ENCODE measurements at places on chromosomes 3 and 15.

- no peak for DNase-seq
These were observed 73.2 kb upstream of the ARL6 start for GRCh38 chr3:97691354-97691753.

DNA sequence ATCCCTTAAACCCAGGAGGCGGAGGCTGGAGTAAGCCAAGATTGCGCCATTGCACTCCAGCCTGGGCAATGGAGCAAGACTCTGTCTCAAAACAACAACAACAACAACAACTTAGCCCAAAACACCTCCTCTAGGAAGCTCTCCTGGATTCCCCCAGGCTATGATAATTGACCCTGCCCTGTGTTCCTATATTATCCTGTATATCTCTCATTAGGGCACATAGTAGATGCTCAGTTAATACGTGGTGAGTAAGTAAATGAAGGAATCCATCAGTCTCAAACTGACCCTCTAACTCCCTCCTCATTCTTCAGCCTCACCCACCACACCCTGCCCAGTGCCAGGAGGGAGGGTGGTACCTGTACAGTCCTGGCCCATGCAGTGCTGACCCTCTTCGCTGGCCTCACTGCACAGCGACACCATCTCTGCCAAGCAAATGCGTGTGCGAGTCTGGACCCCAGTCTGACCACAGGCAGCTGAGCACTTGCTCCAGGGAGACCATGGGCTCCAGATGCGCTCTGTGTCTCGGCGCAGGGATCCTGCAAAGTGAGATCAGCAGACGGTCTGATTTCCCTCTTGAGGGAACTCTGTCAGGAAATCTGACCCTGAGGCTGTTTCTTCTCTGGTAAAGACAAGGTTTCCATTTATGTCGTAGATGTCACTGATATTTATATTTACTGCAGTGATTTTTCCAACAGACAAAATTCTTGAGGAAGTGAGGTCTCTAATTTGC is 6.2 kb downstream of the CILP start:
- DNase-seq, result no peak

DNA sequence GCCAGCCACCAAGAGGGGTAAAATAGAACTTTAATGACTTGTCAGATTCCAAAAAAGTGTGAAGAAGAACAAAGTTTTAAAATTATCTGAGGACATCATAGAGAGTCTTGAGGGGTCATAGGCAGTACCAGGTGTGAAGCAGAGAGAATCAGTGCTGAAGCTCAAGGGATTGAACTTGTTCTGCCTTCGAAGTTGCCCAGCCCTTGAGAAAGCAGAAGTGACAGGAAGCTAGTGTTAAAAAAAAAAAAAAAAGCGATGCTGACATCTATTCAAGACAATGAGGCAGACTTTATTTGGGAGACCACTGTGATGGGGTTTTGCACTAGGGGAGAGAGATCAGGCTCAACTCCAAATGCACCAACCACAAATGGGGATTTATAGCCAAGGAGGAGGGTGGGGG is 21.8 kb downstream of the FBXO22 start:
- DNase-seq, result no peak

GRCh38 chr3:43521941-43522340 is 99.9 kb downstream of the ANO10 start:
- DNase-seq, result no peak

- peak; percentile 26 for DNase-seq
These were observed 43.4 kb downstream of the HCN4 start for GRCh38 chr15:73325191-73325861.

DNA sequence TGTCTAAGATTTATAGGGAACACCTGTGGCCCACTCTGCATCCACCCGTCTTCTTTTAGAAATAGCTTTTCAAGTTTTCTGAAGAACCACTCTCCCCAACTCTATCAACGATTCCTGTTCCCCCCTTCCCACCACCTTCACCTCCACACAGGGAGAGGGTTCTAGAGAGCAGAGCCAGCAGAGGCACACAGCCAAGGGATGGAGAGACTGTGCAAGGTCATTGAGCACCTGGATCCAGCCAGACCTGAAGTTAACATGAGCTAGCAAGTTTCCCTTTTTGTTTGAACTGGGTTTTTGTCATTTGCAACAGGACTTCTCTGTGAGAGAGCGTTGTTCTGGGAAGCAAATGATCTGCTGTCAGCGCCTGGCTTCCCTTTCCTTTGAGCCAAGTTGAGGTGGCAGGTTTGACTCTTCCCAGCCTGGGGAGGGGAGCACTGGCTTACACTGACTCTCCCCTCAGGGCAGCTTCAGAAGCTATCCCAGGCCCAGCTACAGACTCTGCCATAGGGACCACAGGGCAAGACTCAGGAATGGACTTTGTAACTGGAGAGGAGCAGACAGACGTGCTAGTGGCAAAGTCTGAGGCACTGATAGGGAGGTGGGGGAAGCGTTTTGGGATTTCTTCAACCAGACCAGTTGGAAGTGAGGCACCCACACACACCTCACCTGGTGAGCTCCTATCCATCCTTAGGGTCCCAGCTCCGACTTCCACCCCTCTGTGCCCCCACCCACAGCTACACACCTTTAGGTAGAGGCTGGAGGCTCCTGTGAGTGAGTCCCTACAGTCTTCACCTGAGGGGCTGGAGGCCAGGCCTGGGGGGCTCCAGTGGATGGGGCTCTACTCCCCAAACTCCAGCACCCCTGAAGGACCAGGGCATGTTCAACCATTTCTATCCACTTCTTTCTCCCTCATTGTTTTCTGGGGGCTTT is 19.4 kb upstream of the PLXNA1 start:
- no peak for DNase-seq

GRCh38 chr15:31296646-31297574 is 29.7 kb upstream of the KLF13 start:
- no peak for DNase-seq

DNA sequence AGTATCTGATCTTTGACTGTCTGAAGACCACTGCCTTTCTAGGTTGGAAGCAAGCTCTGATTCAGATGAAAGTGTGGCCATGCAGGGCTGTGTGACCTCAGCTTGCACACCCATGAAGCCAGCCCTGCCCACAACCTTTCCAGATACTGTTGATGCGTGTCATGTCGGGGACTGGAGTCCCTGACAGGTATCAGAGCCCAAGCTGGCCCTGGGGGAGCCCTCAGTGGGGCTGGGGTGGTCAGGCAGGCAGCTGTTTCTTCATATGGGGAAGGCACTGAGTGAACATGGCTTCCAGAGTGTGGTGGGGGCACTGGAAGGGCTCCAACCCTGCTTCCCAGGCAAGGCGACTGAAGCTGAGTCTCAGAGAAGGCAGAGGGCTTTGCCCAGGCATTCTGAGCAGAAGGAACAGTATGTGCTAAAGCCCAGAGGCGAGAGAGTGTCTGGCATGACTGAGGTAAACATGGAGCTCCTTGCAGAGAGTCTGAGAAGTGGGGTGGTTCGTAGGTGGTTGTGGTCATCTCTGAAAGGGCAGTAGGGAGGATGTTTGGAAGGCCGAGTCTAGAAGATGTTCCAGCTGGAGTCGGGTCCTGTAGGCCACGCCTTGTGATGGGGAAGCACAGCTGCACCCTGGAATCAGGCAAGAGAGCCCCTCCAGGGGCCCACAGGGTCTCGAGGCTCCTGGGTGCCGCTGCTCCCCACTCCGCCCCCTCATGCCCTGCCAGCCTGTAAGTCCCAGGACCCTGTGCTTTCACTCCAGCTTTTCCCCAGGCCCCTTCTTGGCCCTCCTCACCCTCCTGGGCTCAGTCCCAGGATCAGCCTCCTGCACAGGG is 122.2 kb downstream of the EEFSEC start:
- no peak for DNase-seq

GRCh38 chr3:142595141-142595540 is 1.1 kb upstream of the PLS1 start:
- DNase-seq, result no peak

GRCh38 chr15:59379531-59379930 is 6.9 kb upstream of the MYO1E start:
- DNase-seq, result no peak

DNA sequence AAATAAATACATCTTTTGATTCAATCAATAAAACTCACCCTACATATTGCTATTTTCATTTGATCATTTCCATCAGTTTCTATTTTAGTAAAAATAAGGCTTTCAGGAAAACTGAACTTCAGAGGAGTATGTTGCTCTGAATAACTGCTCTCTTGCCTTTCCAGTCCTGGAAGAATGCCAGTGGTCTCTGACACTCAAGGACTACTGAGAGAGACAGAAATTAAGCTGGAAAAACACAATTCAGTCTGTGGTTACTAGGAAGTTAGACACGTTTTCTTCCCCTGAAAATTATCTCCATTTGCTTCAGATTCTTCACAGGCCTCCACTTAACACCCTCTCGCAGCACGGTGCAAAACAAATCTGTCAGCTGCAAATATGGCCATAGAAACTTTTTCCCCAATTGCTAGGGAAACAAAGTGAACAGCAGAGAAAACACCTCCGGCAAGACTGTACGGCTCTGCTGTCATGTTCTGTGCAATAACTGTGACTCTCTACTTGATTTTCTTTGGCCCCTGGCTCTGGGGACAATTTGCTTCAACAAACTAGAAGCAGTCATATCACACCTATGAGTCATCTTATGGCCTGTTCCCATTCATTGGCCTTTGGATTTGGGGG is 353.0 kb downstream of the MAGI1 start:
- DNase-seq, result no peak

DNA sequence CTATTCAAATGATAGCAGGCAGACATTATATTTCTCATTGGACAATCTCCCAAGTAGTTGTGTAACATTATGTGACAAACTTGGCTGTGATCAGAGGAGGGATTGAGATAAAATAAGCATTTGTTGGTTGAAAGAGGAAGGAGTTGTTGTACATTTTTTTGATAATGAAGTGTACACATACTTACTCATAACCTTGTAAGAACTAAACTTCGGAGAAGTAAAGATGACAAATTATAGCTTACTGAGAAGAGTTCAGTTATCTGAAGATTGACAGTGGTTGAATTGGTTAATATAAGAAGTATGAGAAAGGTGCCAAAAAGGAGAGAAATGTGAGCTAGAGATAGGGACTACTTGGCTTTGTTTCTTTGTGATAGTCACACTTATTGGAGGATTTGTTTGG is 32.6 kb downstream of the STT3B start:
- no peak for DNase-seq

- peak; percentile 65 for DNase-seq
These were observed 722 bp upstream of the ZXDC start for GRCh38 chr3:126476166-126477060.

DNA sequence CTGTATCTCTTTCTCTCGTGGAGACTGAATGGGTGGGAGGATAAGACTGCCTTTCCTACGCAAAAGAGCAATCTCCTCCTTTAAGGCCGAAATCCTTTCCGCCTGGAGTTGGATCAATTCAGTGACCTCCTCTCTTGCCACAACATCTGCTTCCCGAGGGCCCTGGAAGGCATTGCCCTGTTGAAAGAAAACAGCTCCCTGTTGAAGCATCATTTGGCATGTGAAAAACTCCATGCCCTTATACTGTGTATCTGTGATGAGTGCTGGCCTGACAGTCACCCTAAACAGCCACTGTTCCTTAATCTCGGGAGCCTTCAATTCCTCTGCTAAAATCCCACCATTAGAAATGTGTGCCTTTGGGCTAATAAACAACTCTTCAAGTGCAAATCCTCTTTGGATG is 80.2 kb downstream of the BOC start:
- DNase-seq, result no peak

- DNase-seq, result no peak
These were observed 22.6 kb downstream of the CCRL2 start for GRCh38 chr3:46429671-46430070.

- peak; percentile 41 for DNase-seq
These were observed 452 bp upstream of the SV2B start for GRCh38 chr15:91099616-91099994.

DNA sequence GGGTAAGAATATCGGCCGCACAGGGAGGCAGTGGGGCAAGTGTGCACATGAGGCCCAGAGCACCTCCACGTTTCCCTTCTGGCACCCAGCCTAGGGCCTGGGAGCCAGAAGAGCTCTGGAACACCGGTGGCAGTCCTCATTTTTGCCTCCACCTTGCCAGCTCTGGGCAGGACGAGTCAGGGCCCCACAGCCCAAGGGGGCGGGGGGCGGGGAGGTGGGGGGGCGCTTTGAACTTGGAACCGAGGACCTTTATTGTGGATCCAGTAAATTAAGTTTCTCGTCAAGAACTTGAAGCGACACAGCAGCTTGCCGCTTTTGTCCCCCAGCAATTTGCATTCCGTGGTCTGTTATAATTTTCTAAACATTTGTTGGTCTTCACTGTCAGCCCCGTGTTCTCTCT is 66.8 kb downstream of the SLC6A11 start:
- DNase-seq, result no peak

GRCh38 chr15:66133247-66133885 is 120.2 kb downstream of the MEGF11 start:
- DNase-seq, result no peak

DNA sequence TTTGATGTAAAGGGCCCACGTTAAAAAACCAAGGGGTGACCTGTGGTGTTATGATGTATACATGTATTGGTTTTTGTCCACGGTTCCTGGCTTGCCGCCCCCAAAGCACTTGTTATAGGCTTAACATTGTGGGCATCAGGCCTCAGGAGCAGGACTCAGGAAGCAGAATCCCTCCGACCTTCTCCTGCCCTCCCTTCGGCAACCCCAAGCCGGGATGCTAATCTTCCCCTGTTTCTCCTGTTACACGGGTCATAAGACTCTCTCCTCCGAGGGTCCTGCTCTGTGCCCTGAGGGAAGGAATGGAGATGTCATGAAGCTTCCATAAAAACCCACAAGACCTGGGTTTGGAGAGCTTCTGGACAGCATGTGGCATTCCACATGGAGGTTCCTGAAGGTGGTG is 48.8 kb downstream of the RPLP1 start:
- DNase-seq, result no peak

DNA sequence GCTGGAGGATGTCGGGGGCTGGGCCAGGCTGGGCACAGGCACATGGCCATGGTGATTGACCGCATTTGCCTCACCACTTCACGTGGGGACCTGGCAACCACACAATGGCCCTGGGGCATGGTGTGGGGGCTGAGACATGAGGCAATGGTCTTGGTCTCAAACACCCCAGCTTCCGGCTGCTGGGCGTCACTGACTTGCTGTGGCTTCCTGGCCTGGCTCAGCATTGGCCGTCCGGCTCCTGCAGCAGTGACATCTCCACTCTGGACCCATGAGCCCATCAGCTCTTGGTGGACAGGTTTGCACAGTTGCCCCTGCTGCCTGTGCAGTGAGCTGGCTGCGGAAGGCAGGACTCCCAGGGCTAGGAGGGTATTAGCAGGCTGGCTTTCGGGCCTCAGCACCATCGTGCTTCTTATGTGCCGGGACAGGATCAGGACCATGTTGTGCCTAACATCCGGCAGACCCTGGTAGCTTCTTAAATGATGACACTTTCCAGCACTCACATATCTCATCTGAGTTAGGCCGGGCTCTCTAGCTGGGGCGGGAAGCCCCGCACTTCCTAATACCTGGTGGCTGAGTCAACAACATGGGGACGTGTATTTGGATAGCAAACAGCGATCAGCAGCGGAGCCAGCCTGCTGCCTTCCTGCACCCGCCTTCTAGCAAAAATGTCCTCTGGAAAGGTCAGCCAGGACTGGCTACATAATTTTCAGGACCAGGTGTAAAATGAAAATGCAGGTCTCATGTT is 34.1 kb downstream of the ZNF710 start:
- peak; percentile 78 for DNase-seq

- no peak for DNase-seq
These were observed 23.0 kb downstream of the MKRN2 start for GRCh38 chr3:12579905-12580304.

- no peak for DNase-seq
These were observed 9.2 kb downstream of the FYCO1 start for GRCh38 chr3:45986303-45986982.

- DNase-seq, result no peak
These were observed 65.3 kb downstream of the FAIM start for GRCh38 chr3:138673641-138674530.

All from hematopoietic multipotent progenitor cell (in vitro differentiated cells).